ENCODE measurements at places on chromosomes 1 and 21.

DNA sequence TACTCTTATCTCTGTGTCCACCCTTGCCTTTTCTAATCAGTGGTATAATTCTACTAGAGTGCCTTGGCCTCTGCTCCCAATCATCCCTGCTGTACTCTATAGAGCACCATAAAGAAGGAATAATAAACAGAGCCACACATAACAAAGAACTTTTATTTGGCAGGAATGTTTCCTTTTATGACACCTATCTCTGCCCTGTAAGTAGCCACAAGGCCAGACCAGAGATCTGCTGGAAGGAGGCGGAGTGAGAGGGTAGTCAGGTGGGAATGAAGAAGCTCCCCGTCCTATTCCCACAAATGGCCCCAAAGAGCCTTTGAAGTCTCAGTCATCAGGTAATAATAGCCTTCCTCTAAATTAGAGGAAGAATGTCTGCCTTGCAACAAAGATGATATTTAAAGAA is 32.7 kb downstream of the WLS start:
- DNase-seq = no peak

DNA sequence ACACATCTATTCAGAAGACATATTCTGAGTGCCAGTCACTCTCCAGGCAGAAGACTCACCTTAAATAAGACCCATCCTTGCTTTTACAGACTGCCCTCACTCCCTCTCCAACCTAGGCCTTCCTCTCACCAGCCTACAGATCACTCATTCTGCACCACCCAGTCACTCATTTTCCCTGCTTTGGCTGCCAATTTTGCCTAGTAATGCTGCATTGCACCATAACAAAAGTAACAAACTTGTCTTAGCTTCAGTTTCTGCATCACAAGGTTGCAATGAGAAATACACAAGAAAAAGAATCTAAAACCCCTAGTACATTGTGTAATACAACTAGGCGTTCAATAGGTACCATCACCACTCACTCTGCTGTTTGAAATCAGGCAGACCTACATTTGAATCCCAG is 292.4 kb downstream of the PLPP3 start:
- no peak for DNase-seq

- DNase-seq = no peak
Measured at GRCh38 chr1:33610391-33610790, 137.9 kb downstream of the ZSCAN20 start.

- peak; percentile 59 for DNase-seq
Measured at GRCh38 chr1:153977250-153978240, at the start of gene JTB. Gene JTB, minus strand, starts transcription at chr1:153977674. Its CDS starts 422 bp downstream, at chr1:153977252.

- no peak for DNase-seq
Measured at GRCh38 chr1:238954865-238955264, 431.5 kb upstream of the CHRM3 start.

DNA sequence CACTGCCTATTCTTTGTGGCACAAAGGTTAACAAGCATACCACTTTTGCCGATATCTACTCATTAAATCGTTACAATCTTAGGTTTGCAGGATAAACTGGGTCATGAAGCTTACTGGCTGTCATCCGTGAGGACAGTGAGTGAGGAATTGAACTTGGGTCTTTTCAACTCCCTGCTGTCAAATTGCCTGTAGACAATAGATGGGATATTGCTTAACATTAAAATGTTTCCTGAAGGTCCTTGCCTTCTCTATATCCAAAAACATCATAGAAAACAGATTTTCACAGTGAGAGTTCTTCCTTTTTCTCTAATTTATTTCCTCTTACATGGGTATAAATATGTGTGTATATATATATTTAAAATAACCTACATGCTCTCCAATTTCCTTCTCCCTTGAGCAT is 257.8 kb downstream of the LMO4 start:
- DNase-seq = no peak

- no peak for DNase-seq
Measured at GRCh38 chr1:205318231-205318991, 3.1 kb downstream of the NUAK2 start.

DNA sequence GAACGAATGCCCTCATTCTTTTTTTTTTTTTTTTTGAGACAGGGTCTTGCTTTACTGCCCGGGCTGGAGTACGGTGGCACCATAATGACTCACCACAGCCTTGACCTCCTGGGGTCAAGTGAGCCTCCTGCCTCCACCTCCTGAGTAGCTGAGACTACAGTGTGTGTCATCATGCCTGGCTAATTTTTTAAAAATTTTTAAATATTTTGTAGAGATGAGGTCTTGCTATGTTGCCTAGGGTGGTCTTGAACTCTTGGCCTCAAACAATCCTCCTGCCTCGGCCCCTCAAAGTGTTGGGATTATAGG is 69.4 kb downstream of the ALG14 start:
- DNase-seq = no peak

DNA sequence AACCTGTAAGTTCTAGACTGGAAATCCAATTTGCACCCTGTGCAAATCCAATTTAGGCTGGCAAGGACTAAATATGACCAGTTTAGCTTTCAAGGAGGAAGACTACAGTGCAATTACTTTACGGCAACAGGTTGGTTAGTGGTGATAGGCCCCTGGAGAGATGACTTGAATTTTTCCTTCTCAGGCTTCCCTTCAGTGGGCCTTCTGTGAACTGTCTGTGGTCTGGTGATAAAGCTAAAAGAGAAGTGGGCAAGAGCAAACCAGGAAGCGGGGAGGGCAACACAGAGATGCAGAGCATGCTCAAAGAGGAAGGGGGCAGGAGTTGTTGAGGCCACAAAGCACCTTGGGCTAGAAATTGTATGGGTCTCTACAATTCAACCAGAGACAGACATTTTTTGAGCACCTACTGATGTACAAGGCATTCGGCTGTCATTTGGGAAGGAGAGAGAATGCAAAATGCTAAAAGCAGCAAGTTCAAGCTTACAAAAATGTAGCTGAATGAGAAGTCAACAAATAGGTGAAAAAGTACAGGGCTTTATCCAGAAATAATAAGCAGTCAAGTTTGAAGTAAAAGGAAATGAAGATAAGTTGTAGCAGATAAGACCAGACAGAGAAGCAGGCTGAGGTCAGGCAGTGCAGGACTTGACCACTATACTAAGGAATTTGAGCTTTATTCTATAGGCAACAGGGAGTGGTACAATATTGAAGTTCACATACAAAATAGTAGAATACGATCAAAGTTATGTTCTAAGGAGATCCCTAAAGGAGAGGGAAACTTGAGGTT is 23.9 kb downstream of the INPP5B start:
- no peak for DNase-seq

DNA sequence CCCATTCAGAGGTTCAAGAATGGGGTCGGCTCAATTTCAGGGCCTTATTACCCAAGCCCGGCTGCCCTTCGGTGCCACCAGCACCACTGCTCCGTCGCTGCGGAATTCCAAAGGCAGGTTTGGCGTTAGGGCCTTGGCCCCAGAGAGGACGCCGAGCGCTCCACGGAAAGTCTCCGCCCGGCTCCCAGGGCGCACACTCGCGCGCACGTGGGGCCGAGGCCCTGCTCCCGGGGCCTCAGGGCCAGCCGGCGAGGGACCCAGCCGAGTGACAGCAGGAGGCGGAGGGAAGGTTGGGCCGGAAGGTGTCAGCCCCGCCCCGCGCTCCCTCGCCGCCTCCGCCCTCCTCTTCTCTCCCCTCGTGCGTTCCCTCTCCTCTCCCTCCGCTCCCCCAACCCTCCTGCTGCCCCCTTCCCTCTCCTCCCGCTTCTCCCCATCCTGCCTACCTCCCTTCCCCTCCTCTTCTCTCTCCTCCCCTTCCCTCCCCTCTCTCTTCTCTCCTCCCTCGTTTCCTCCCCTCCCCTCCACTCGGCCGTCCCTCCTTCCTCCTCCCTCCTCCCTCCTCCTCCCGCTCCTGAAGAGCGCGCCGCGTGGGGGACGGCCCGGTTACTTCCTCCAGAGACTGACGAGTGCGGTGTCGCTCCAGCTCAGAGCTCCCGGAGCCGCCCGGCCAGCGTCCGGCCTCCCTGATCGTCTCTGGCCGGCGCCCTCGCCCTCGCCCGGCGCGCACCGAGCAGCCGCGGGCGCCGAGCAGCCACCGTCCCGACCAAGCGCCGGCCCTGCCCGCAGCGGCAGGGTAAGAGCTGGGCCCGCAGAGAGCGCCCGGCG is at the start of gene ETS2:
ETS2 (plus strand) TSS at position 602 of the 825 bp plus-strand sequence. CDS start 4,106 bp downstream, outside the sequence.
- peak; percentile 61 for DNase-seq

All from activated naive CD4-positive, alpha-beta T cell (primary cell).